ENCODE measurements at places on chromosomes 3 and 15.

- DNase-seq = no peak
Observed at GRCh38 chr3:197795200-197795599, 4.1 kb downstream of the LRCH3 start.

- DNase-seq = no peak
Observed at GRCh38 chr3:172341482-172342059, 106.7 kb downstream of the GHSR start.

GRCh38 chr15:69489073-69489571 is 36.5 kb downstream of the RPLP1 start:
- no peak for DNase-seq

GRCh38 chr3:113847664-113848461 is 9.3 kb downstream of the GRAMD1C start:
- no peak for DNase-seq

- DNase-seq = no peak
Observed at GRCh38 chr15:50068016-50068415, 51.0 kb downstream of the ATP8B4 start.

GRCh38 chr3:150666167-150666566 is 37.6 kb downstream of the ERICH6 start:
- no peak for DNase-seq

DNA sequence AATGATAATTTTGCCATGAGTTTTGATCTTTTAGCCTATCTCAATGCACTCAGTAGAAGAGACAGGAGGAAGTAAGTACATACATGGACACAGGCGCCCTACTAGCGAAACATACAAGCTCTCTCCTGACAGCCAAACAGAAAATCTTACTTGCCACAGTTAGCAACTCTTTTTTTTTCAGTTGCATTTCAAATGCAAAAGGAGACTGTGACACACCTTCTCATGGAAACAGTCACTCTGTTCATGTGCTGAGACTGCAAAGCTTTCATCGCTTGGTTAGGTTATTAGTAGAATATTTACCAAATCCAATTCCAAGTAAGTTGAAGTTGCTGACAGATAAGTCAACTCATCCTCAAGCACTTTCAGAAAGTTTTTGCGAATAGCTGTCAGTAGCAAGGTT is 223.3 kb downstream of the FOXP1 start:
- no peak for DNase-seq

GRCh38 chr3:37116998-37117397 is 57.4 kb downstream of the LRRFIP2 start:
- no peak for DNase-seq

GRCh38 chr3:62169906-62170660 is 203.3 kb downstream of the FEZF2 start:
- DNase-seq = no peak

DNA sequence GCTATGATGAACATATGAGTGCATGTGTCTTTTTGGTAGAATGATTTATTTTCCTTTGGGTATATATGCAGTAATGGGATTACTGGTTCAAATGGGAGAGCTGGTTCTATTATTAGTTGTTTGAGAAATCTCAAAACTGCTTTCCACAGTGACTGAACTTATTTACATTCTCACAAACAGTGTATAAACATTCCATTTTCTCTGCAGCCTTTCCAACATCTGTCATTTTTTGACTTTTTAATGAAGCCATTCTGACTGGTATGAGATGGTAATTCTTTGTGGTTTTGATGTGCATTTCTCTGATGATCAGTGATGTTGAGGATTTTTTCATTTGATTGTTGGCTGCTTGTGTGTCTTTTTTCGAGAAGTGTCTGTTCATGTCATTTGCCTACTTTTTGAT is 1124.2 kb downstream of the NAALADL2 start:
- DNase-seq = peak; percentile 32

DNA sequence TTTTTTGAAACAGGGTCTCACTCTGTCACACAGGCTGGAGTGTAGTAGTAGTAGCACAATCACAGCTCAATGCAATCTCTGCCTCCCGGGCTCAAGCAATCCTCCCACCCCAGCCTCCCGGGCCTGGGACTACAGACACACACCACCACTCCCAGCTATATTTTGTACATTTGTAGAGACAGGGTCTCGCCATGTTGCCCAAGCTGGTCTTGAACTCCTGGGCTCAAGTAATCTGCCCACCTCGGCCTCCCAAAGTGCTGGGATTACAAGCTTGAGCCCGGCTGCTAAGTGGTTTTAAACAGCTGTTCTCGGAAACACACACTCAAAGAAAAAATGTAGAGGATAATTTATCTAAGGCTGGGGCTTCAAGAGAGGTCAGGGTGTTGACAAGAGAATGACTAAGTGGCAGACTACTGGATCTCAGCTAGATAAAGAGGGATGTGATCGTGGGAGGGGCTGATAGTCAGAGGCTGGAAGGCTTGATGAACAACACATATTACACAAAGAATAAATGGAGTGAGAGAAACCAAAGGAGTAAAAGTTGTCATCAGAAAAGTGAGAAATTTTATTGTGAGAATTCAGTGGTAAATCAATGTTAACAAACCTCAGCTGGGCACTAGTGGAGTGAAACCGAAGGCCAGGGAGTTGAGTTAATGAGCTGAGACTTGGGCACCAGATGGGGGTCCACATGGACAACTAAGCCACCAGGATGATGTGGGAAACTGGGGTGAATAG is 6.7 kb downstream of the CCR5AS start:
- DNase-seq = peak; percentile 53

DNA sequence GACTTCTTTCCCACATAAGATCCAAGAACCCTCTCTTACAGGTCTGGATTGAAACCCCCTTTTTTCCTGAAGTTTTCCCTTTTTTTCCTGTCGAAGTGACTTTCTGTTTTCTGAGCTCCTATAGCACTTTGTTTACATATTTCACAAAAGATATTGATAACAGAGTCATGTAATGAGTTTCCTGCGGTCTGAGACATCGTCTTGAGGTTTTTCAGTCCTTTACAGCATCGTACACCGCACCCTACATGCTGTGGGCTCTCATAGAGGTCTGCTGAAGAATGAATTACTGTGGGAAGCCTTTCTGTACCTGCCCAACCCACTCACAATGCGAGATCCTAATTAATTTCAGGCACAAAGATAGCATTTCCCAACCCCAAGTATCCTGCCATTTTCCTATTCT is 53.1 kb downstream of the MCF2L2 start:
- DNase-seq = no peak
